Activated CD4-positive, alpha-beta T cell treated with anti-CD3 and anti-CD28 coated beads, Interleukin-2, amount 50 U/mL, for 24 hours (primary cell): ENCODE measurements at places on chromosomes 4 and X.

- no peak for DNase-seq
Measured at GRCh38 chr4:79225360-79225759, 100.5 kb downstream of the NAA11 start.

DNA sequence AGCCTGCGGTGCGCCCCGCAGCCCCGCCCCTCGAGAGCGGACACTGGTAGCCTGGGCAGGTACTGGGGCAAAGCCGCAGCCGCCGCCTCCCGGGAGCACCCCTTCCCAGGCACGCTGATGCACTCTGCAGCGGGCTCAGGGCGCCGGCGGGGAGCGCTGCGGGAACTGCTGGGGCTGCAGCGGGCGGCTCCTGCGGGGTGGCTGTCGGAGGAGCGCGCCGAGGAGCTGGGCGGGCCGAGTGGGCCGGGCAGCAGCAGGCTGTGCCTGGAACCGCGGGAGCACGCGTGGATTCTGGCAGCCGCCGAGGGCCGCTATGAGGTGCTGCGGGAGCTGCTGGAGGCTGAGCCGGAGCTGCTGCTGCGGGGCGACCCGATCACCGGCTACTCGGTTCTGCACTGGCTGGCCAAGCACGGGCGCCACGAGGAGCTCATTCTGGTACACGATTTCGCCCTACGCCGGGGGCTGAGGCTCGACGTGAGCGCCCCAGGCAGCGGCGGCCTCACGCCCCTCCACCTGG is 401 bp downstream of the SOWAHD start:
- no peak for DNase-seq

DNA sequence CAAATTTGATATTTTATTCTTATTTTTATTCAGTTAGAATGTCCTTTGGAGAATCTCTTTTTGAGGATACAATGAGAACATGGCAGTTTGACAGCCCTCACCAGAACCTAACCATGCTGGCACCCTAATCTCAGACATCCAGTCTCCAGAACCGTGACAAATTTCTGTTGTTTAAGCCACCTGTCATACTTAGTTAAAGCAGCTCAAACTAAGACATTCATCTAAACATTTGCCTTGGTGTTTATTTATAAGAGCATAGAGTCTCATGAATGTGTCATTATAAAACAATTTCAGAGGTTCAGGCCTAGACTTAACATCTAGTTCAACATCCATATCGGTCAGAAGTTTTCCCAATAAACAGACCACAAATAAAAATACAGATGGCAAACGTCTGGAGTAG is 125.1 kb upstream of the FUNDC1 start:
- no peak for DNase-seq

GRCh38 chr4:56803471-56803870 is 18.0 kb downstream of the SPINK2 start:
- no peak for DNase-seq

DNA sequence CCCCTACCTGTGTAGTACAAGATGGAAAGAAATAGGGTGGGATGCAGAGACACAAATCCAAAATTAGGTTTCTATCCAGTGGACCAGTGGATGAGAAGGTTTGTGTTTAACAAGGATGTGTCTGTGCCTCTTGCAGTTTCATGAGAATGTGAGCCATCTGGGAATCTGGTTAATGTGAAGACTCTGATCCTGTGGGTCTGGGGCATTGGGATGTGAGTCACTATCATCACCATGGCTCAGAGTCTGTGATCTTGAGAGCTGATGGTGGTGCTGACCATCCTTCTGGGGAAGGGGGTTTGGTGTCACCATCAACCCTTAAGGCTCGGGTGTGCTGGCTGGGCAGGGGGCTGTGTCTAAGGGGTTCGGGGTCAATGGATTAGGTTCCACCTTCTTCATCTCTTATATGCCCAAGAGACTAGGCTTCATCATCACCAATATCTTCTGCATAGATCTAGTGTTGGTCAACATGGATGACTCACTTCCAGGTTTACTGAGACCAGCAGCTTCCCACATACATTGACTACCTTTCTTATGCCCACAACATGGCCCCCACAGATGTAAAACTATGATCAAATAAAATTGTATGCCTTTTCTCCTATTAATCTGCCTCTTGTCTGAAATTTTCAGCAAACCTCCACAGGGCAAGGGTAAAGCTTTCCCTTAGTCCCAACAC is 65.7 kb upstream of the MID1 start:
- DNase-seq = no peak

GRCh38 chr4:82704156-82704555 is 94.4 kb downstream of the SCD5 start:
- no peak for DNase-seq

DNA sequence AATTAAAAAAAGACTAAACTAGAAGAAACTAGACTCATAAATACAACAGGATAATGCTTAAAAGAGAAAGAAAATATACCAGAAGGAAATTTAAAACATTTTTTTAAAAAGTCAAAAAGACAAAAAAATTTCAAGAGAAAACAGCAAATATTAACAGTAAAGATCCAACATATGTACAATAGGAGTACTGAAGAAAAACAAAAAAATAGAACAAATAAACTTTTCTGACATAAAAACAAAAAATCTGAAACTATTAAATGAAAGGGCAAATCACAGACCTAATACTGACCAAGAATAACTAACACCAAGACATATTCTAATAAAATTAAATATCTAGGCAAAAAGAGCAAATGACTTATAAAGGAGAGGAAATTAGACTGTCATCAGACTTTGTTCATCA is 11.5 kb downstream of the DNAJB14 start:
- DNase-seq = no peak

DNA sequence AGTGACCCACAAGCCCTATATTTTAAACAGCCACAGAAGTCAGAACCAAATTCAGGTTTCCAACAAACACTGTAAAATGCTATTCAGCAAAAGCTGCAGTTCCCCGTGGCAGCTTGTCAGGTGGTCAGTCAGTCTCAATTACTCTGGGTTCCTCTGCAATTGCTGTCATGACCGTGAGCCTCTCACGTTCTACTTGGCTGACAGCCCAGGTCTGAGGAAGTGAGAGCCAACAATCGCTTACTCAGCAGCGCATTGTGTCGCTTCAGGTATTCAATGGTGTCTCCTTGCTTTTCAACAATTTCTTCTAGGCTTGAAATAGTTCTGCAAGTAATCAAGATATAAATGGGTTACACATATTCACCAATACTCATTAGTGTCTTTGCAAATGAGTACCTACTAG is 25.8 kb downstream of the TRIM75 start:
- DNase-seq = no peak

DNA sequence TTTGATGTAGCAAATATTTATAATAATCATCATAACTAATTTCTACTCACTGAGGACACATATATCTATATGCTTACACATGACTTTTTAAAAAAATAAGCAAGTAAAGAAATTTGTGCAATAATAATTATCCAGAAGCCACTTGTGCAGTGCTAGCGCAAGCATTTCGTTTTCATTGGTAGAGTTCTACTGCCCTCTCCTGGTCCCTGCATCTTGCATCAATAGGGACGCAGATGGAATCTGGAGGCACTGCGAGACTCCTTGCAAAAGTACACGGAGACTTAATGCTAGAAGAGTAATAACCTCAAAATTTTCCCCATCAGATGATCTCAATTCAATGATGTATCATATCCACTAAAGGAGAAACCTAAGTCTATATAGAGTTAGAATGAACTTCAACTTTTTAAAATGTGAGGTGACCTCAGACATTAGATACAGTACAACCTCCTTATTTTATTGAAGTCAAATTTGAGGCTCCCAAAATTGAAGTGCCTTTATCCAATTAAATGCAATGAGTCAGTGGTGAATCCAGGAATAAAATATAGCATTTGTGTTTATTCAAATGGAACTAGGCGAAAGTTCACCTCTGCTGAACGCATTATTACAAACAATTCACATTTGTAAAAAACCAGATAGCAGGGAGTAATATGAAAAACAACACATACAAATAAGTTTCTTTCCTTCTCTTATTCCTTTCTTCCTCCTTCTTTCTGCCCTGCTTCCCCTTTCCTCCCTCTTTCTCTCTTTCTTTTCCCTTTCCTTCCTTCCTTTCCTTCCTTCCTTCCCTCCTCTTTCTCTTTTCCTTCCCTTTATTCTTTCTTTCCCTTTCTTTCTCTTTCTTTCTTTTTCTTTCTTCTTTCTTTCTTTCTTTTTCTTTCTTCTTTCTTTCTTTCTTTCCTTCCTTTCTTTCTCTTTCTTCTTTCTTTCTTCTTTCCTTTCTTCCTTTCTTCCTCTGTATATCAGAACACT is 450.0 kb downstream of the ANKRD50 start:
- DNase-seq = peak; percentile 33

DNA sequence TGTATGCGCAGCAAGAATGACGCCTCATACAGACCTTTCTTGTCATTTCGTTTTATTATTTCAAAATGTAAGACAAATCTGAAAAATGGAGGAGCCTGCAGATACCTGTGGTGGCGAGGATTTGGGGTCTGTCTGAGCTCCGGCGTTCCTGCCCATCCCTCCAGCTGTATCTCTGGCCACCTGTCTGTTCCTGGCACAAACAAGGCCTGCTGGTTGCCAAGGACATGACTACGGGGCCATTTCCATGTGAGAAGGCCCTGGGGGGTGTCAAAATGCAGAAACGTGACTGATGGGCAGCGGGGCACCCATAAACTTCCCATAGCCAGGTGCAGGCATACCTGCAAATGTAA is 591 bp upstream of the TSPAN7 start:
- no peak for DNase-seq

- DNase-seq = no peak
Measured at GRCh38 chrX:111265486-111265885, 4.8 kb downstream of the CAPN6 start.

DNA sequence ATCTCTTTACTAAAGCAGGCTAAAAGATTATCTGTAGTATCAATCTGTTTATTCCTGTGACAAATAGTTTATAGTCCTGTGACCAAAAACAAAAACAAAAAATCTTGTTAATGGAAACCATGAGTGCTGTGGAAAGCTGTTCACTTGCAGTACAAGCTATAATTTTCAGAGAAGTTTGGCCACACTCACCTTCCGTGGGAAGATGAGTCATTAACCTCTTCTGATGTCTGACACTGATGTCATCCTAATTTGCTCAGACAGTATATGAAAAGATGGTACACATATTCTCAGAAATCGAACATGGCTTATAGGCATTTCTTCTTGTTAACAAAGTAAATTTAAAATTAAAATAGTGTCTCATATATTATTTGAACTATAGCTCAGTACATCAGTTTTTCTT is 19.9 kb upstream of the ENPP6 start:
- DNase-seq = peak; percentile 47

DNA sequence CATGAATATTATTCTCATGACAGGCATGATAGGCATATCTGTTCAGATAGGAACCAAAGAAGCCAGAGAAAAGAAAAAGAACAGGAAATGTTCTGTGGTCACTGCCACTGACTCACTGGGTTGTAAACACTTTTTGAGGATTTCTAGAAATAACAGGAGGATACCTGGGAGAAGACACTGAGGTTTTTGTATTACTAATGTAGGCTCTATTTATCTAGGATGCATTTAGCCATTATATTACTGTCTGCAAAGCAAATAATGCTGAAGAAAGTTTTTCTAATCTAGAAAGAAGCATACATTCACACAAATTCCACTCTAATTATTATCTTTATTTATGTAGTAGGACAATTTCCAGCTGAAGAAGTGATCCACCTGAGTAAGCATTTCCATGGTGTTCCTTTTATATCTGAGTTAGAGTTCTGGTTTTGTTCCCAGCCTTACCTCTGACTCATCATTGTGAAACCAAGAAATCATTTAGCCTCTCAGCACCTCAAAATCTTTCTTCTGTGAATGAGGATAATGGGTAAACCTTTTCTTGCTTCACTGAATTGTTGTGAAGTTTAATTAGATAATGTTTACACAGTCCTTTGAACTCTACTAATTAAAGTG is 40.2 kb upstream of the EPGN start:
- DNase-seq = no peak

GRCh38 chr4:21380861-21381260 is 567.7 kb downstream of the KCNIP4 start:
- no peak for DNase-seq

- no peak for DNase-seq
Measured at GRCh38 chr4:124055896-124056295, 656.6 kb downstream of the ANKRD50 start.

DNA sequence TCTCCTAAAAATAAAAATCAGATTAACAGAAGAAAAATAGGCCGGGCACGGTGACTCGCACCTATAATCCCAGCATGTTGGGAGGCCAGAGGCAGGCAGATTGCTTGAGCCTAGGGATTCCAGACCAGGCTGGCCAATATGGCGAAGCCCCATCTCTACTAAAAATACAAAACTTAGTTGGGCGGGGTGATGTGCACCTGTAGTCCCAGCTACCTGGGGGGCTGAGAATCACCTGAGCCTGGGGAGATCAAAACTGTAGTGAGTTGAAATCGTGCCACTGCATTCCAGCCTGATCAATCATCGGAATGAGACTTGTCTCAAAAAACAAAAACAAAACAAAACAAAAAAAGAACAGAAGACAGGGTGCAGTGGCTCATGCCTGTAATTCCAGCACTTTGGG is 32.8 kb upstream of the NOCT start:
- DNase-seq = no peak

DNA sequence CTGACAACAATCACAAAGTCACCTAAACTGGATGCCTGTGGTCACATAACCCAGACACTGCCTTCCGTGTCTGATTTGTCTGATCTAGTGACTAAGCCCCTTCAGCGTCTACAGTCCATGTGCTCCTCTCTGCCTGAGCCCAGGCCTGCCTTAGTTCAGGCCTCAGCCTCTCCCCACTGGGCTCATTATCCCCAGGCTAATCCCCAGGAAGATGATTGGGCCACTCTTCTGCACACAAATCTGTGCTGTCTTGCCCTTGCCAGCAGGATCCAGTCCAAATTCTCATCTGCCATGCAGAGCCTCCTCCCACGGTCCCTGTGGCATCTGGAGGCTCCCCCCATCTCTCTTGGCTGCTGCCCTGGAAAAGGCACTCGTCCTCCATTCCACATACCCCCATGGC is 96.5 kb downstream of the SLC2A9 start:
- no peak for DNase-seq
